ENCODE measurements at places on chromosomes 1 and 21.
A peak's percentile ranks its signal among the peaks of the same experiment; 100 is the strongest.

DNA sequence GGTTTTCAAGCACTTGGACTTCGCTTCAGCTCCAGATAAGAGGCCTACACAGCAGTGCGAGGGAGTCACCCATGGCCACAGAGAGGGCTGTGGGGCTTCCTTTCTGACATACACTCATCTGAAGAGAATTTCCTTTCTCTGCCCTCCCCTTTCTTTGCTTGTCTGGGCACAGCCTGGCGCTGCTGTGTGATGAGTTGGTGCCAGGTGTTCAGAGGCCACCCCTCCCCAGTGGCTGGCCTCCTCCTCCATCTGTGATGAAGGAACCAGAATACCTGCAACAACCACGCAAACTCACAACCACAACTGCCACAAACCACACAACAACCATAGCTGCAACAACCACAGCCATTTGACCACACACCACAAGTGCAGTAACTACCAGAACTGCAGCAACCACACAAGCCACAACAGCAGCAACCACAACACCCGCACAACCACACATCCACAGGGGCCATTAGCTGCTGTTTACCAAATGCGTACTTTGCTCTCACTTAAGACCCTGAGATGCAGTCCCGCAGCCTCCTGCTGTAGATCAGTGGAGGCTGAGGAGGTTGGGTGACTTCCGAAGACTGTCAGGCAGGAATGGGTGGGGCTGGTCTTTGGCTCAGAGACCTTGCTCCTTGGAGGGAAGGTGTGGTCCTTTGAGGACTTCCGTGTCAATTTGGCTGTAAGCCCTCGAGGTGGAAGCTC is 71.1 kb downstream of the IER5 start:
- DNase-seq = no peak

GRCh38 chr1:203776636-203777035 is 11.7 kb downstream of the LAX1 start:
- no peak for DNase-seq

- DNase-seq = no peak
These were observed 7.3 kb downstream of the H6PD start for GRCh38 chr1:9241891-9242290.

GRCh38 chr21:42044871-42045495 is 26.1 kb upstream of the UMODL1 start:
- DNase-seq = no peak

DNA sequence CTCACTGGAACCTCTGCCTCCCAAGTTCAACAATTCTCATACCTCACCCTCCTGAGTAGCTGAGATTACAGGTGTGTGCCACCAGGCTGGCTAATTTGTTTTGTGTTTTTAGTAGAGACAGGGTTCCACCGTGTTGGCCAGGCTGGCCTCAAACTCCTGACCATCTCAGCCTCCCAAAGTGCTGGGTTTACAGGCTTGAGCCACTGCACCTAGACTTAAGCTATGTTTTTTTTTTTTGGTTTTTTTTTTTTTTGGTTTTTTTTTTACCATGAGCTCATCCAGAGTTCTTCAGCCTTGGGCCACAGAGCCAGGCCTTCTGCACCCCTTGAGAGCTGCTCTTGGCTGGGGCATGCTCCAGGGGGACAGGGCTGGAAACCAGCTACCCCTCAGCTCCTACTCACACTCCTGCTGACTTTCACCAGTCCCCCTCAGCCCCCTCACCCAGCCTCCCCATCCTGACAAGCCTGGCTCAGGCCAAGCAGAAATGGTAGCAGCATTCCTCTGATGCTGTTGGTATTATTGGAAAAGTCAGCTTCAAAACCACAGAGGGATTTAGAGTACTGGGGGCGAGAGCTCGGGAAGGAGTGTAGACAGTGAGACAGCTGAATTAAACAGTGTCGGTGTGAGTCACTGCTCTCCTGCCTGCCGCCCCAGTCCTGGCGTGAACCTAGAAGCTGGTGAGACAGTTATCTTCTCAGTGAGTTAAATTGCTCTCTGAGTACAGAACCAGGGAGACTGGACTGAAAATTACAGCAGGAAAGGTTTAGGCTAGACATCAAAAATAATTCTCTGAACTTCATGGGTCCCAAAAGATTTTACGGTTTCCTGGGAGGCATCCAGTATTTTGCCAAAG is 63.7 kb downstream of the NAV1 start:
- no peak for DNase-seq

DNA sequence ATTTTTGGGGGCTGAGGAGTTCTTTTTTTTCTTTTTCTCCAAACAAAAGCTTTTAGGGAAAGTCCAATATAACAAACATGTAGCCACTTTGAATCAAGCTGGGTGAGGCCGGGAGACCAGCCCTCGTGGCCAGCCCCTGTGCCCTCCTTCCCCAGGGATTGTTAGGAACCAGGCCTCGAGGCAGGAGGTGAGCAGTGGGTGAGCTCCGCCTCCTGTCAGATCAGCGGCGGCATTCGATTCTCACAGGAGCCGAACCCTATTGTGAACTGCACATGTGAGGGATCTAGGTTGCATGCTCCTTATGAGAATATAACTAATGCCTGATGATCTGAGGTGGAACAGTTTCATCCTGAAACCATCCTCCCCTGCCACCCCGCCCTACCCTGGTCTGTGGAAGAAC is 41.8 kb upstream of the TTC22 start:
- DNase-seq = no peak

DNA sequence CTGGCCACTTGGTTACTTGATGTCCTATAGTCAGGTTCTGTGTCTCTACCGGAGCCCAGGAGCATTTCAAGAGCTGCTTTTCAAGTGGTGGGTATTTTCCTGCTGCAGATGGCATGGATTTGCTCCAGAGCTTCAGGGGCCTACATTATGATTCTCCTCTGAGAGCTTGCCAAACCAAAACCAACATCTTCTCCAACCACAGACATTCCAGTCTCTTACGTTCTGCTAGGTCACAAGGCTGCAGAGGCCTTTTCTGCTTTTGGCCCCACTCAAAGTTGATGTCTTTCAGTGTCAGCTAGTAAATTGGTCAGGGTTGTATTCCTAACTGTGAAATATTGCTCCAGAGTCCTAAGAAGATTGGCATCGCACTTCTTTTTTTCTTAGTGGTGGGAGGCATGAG is 14.7 kb upstream of the AQP10 start:
- no peak for DNase-seq

- DNase-seq = peak; percentile 70
These were observed 2.1 kb downstream of the GUK1 start for GRCh38 chr1:228142155-228142691.

DNA sequence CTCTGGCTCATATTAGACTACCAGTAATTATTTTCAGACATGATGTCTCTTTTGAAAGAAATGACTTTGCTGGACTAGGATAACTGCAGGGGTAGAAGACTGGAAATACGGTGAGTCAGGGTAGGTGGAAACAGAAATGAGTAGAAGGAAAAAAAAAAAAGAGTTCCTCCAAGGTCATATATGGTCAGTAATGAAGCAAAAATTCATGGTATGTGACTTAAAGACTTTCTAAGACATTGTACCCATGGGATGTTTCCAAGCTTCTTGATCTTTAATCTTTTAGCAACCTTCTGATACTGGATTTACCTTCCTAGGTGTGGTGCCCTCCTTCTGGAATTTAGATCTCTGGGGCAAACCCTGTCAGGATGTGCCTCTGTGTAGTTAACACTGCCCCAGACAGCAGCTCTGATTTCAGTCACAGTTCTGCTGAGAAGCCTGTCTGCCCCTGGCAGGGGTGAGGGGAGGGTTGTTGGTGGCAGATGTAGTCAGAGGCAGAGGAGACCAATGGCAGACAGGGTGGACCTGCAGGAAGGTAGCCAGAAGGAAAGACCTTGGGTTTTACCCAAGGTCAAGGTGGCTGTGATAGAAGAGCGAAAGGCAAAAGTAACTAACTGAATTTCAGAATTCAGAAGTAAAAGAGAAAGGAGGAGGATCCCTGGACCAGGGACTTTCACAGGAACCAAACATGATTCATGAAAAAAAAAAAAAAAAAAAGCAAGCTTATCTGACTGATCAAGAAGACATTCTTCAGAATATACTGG is 44.1 kb upstream of the BCL10 start:
- no peak for DNase-seq

DNA sequence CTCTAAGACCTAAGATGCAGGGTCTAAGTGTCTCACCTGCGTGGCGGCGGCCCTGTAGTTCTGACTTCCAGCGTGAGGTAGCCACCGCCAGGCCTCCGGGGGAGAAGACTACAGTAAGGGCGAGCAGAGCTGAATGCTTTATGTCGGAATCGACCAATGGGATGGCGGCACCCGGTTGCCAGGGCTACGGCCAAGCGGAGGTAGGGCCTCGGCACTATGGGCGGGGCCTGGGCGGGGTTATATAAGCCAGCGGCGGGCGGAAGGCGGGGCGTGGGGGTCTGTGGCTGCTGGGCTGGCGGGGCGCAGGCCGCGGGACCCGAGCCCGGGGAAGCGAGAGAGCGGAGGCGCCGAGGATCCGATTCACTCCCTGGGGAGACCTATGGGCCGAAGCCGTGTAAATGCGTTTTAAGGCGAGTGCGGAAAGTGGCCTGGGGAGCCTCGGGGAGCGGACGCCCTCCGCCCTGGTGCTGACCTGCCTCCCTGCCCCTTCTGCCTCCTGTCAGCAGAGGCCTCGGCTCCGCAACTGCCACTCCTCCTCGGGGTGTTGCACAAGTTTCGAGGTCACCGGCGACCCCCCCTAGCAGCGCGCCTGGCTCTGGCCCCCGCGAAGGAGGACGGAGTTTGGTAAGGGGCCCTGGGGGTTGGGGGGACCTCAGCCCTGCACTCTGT is at the start of gene AZIN2:
Gene AZIN2 (plus strand): TSS at position 269 of the 669 bp plus-strand sequence. CDS start 1,097 bp downstream, outside the sequence.
- DNase-seq = peak; percentile 99

GRCh38 chr21:24023936-24024335 is 1583.3 kb downstream of the MRPL39 start:
- DNase-seq = no peak

GRCh38 chr1:21304488-21304887 is 14.2 kb upstream of the ECE1 start:
- DNase-seq = peak; percentile 30

DNA sequence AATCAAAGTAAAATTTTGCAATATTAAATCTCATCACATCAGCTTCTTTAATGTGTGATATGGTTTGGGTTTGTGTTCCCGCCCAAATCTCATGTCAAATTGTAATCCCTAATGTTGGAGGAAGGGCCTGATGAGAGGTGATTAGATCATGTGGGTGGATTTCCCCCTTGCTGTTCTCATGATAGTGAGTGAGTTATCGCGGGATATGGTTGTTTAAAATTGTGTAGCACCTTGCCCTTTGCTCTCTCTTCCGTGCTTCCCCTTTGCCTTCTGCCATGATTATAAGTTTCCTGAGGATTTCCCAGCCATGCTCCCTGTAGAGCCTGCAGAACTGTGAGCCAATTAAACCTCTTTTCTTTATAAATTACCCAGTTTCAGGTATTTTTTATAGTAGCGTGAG is 131.9 kb downstream of the ZNF326 start:
- no peak for DNase-seq

DNA sequence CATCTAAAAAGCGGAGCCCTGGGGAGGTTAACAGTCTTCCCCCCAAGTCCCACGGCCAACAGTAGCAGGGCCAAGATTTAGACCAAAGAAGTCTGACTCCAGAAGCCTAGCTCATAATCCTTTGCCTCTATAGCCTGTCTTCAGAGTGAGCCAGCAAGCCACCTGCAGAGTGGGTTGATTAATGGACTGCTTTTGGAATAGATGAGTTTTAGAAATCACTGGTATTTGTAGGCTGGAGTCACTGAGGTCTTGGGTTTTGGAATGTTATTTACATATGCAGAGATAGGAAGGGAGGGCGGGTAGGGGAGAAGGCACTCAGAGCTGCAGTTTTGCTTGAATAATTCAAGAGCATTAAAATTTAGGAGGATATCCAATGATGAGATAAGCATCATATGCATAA is 90.8 kb upstream of the L1TD1 start:
- no peak for DNase-seq

DNA sequence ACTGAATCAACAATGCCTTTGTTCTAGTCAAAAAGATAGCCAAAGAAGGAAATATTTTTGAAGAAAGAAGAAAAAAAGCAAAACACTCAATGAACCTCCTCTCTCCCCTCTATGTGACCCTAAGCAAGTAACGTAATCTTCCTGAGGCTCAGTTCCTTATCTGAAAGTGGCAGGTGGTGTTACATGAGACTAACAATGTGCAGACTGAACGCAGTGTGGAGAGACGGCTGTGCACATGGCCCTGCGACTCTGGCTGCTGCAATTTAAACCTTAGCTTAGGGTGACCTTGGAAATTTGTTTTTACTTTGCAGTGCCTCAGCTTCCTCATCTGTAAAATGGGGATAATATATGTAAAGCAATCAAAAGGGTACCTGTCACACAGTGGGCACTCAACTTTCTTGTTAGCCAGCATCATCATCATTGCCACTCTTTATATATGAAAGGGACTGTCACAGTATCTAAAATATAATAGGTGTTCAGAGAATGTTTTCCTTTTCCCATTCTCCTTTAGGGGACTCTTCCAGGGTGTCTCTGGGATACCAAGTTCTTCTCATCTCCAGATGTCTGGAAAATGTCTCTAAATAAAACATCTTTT is 100.1 kb upstream of the JUN start:
- no peak for DNase-seq

- no peak for DNase-seq
These were observed 24.7 kb downstream of the ZYG11A start for GRCh38 chr1:52867087-52867863.

DNA sequence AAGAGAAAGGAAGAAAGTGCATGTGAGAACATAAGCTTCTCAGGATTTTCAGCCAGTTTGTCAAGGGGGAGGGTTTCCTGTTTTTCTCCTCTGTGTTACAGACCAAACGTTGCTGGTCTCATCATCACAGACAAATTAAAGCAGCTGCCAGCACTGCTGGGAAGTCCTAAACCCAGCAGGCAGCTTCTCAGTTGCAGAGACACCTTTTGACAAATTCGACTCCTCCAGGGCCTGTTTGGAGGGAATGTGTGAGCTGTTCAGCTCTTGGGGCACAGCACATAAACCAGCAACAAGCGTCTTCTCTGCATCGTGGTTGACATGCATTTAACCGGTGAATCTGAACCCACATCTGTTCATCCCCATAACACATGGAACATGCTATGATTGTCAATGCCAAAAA is 454.6 kb upstream of the RUNX1 start:
- no peak for DNase-seq

- no peak for DNase-seq
These were observed 110.8 kb downstream of the TSEN15 start for GRCh38 chr1:184162281-184162680.

- DNase-seq = no peak
These were observed 27.1 kb downstream of the SHISAL2A start for GRCh38 chr1:52659851-52660596.

DNA sequence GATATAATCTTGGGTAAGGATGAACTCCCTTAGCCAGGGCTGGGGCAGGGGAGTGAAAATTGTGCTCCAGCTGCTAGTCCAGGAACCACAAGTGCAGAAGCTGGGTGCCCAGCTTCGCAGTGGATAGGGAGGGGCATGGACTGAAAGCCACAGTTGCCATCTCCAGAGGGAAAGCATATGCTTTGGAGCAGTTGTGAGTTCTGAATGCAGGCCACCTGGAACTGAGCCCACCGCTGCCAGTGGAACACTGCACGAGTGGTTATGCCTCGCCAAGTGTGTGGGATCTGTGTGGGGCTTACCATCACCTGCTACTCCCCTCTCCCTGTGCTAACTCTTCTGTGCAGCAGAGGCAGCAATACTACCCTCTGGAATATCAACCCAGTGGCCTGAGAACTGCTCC is 158.4 kb upstream of the DPT start:
- DNase-seq = no peak

Measured in NCI-H82 (cell line).